ENCODE measurements at places on chromosomes 16 and 17. TPM values are rescaled to one million over a fixed set of nuclear protein-coding genes. Genes with fewer than 3 reads are reported as not detected.

AURKB gene
- 8.6 TPM for total RNA-seq

DNA sequence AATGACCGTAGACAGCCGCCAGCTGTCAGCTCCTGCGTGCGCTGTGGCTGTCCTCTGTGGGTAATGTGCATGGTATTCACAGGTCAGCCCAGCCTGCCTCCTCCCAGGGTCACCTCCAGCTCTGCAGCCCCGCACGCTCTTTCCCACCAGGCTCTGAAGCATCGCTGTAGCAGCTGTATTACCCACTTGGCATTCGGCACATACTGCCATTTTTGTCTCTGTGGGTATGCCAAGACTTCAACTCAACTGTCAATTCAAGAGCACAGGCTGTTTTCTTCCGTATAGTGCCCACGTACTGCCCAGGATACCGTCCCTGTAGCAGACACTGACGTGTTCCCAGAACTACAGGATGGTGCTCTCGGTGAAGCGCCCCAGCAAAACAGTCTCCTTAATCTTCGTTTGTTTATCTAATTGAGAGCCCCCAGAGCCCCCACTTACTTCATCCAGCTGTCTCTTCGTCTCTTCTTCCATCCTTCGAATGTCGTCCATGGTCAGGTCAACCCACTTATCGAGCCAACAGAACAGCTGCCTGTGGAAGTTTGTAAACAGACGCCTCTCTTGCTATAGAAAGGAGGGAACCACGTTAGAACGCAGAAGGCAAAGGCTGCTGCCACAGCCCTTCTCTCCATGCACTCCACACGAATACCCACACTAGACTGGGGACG is 17.4 kb upstream of the INPP5K start:
- no peak overlapping the region for H3K27ac ChIP-seq
- no peak for DNase-seq
- H3K36me3 ChIP-seq, result peaks cover 68% of the 10 kb centered on the region
- no peaks in the 10 kb centered on the region for H3K4me1 ChIP-seq
- no peaks in the 10 kb centered on the region for H3K27me3 ChIP-seq

JMJD8 gene
- total RNA-seq, result 24.3 TPM

- no peak overlapping the region for H3K4me3 ChIP-seq
- no peak for DNase-seq
- no peaks in the 10 kb centered on the region for H3K36me3 ChIP-seq
- H3K27me3 ChIP-seq, result no peaks in the 10 kb centered on the region
- H3K27ac ChIP-seq, result no peak overlapping the region
- peaks cover 4% of the 10 kb centered on the region for H3K4me1 ChIP-seq
Measured at GRCh38 chr17:12735517-12735916, 53.8 kb upstream of the ARHGAP44 start.

DNA sequence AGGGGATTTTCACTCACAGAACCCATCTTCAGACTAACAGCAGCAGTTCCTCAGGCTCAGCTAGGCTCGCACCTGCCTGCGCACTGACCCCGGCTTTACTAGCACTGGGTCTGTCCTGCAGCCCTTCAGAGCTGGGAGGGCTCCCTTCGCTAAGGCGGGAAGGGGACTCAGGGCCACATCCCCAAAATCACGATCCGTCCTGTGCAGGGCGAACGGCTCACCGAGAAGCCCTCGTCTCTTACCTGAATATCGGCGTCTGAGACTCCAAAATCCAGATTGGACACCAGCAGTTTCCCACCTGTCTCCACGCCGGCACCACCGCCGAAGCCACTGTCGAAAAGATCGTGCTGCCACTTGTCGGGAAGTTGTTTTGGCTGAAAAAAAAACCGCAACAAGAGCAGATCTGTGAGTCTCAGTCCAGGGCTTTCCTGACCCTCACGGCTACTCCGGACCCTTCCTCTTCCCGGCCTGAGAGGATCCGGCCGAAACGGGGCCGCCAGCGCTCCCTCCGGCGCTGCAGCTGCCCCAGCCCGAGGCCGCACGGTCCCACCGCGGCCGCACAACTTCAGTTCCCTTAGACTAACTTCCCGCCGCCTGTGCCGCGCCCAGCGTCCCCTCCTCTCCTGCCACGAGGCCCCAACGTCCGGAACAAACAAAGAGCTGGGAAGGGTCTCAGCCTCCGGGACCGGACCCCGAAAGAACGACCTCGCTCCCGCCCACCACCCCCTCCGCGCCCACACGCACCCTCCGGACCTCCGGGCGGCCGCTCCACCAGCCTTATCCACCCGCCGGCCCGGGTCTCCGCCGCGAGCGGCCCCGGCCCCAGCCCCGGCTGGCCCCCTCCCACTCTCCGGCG is 711 bp downstream of the ALYREF start:
- peaks cover 24% of the 10 kb centered on the region for H3K4me1 ChIP-seq
- H3K36me3 ChIP-seq, result peaks cover 71% of the 10 kb centered on the region
- peak overlapping the region; percentile 51 for H3K4me3 ChIP-seq
- peak overlapping the region; percentile 3 for H3K27ac ChIP-seq
- no peak for DNase-seq
